ENCODE measurements at places on chromosomes 4 and X.
A peak's percentile ranks its signal among the peaks of the same experiment; 100 is the strongest.

DNA sequence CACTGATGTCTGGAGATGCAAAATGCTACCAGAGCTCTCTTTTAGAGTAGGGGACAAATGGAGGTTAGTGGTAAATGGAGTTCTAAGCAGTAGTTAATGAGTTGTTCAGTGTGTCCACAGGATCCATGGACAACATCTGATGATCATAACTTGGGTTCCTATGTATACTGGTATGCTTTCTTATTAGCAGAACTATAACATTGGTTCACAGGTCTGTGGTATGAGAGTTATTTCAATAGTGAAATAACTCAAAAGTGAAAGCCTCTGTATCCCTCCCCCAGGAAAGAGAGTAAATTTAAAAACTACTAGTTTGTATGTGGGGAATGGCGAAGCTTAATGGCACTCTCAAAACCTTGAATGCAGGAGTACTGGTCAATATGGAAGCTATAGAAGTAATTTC is 363.5 kb upstream of the EMCN start:
- no peak for DNase-seq

GRCh38 chr4:172497321-172497720 is 671.3 kb upstream of the GALNT7 start:
- DNase-seq, result no peak

DNA sequence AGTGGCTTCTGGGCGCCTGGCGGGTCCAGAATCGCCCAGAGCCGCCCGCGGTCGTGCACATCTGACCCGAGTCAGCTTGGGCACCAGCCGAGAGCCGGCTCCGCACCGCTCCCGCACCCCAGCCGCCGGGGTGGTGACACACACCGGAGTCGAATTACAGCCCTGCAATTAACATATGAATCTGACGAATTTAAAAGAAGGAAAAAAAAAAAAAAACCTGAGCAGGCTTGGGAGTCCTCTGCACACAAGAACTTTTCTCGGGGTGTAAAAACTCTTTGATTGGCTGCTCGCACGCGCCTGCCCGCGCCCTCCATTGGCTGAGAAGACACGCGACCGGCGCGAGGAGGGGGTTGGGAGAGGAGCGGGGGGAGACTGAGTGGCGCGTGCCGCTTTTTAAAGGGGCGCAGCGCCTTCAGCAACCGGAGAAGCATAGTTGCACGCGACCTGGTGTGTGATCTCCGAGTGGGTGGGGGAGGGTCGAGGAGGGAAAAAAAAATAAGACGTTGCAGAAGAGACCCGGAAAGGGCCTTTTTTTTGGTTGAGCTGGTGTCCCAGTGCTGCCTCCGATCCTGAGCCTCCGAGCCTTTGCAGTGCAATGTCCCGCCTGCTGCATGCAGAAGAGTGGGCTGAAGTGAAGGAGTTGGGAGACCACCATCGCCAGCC is at the start of gene ATOH1:
Gene ATOH1 (plus strand): TSS at position 422 of the 663 bp plus-strand sequence. CDS start 174 bp downstream, at position 596.
- DNase-seq, result no peak

- DNase-seq, result peak; percentile 66
Observed at GRCh38 chr4:113276464-113277170, 227.2 kb downstream of the ANK2 start.

DNA sequence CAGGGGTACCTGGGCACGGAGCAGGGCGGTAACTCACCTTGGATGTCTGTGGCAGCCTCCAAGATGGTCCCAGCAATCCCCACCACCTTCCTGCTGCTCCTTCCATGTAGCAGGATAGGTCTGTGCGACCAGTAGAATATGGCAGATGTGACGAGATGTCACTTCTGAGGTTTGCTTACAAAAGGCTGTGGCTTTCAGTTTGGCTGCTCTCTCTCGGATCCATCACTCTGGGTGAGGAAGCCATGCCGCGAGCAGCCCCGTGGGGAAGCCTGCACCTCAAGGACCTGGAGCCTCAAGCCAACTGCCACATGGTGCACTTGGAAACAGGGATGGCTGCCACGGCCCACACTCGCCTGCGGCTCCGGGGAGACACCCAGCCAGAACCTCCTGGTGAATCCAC is 37.6 kb downstream of the WFS1 start:
- no peak for DNase-seq

- DNase-seq, result peak; percentile 56
Observed at GRCh38 chrX:107716118-107716684, 59.4 kb downstream of the TSC22D3 start.

- DNase-seq, result no peak
Observed at GRCh38 chrX:47484885-47485284, 1.9 kb upstream of the ZNF41 start.

Measured in left hindlimb (tissue), 1 donor.